Keratinocyte (primary cell): ENCODE measurements at places on chromosomes 6 and 20. TPM values are rescaled to one million over a fixed set of nuclear protein-coding genes. Genes with fewer than 3 reads are reported as not detected.

DNA sequence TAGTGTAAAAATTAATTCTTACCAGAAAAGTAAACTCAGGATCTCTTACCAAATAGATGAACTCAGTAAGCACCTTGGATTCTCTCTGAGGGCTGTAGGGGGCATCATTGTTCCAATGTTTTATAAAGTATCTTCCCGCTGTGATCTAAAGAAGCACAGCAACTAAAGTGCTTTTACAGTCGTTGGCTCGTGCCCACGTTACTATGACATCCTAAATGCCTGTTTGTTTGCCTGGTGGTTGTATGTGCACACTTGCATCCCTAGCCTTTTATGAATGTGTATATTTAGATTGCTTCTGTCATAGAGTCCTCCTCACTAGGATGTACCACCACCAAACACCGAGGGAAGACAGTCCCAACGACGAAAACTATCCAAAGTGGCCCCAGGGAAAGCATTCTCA lies 34.5 kb downstream of the SLX4IP start:
- no peak for DNase-seq
- H3K36me3 ChIP-seq: no peaks in the 10 kb centered on the region
- peaks cover 6% of the 10 kb centered on the region for H3K4me1 ChIP-seq
- no peak overlapping the region for H3K4me3 ChIP-seq
- H3K27ac ChIP-seq: peak overlapping the region; percentile 51

GRCh38 chr20:14049111-14049510 lies 53.8 kb downstream of the MACROD2 start:
- no peaks in the 10 kb centered on the region for H3K36me3 ChIP-seq
- DNase-seq: no peak
- no peak overlapping the region for H3K4me3 ChIP-seq
- no peaks in the 10 kb centered on the region for H3K27me3 ChIP-seq

DNA sequence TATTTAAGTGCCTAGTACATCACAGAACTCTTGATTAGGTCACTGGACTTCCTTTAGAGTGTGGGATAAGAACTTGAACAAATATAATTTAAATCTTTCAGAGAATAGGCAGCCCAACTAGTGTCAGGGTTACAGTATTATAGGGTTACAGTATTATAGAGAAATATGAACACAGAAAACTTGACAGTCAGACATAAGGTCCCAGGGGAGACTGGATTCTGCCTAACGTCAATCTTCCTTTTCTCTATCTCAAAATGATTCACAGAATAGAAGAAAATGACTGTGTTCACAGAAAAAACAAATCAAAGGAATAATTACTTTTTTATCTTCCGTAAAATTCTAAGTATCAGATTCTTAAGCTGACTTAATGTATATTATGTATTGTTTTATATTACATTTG lies 623.8 kb downstream of the HTR1B start:
- H3K4me3 ChIP-seq: no peak overlapping the region
- no peak overlapping the region for H3K27ac ChIP-seq
- no peak for DNase-seq
- H3K4me1 ChIP-seq: peaks cover 3% of the 10 kb centered on the region
- H3K36me3 ChIP-seq: no peaks in the 10 kb centered on the region

The AK9 gene
- 0.94 to 1.8 TPM (median 1.2 TPM) in 3 replicates for polyA plus RNA-seq

- no peak overlapping the region for H3K27ac ChIP-seq
- peaks cover 63% of the 10 kb centered on the region for H3K36me3 ChIP-seq
- H3K4me3 ChIP-seq: no peak overlapping the region
- H3K4me1 ChIP-seq: no peaks in the 10 kb centered on the region
- no peak for DNase-seq
Observed at GRCh38 chr20:45952861-45953260, 18.4 kb downstream of the PCIF1 start.

The B3GAT2 gene
- polyA plus RNA-seq: 0.01 TPM in 1 of 3 replicates, not detected in the others

- H3K36me3 ChIP-seq: no peaks in the 10 kb centered on the region
- H3K27me3 ChIP-seq: no peaks in the 10 kb centered on the region
- H3K4me1 ChIP-seq: peaks cover 34% of the 10 kb centered on the region
- no peak overlapping the region for H3K4me3 ChIP-seq
- no peak for DNase-seq
- peak overlapping the region; percentile 66 for H3K27ac ChIP-seq
Observed at GRCh38 chr6:26305641-26305969, 59.4 kb upstream of the BTN3A2 start.

The MAFB gene
- polyA plus RNA-seq: 0.70 to 3.9 TPM (median 1.7 TPM) in 3 replicates

The SIRPG gene
- 0.04 to 0.17 TPM in 2 of 3 replicates, not detected in the other for polyA plus RNA-seq

- H3K27me3 ChIP-seq: no peaks in the 10 kb centered on the region
- no peak overlapping the region for H3K27ac ChIP-seq
- DNase-seq: no peak
- peaks cover 54% of the 10 kb centered on the region for H3K4me1 ChIP-seq
- H3K36me3 ChIP-seq: peaks cover 3% of the 10 kb centered on the region
- H3K4me3 ChIP-seq: no peak overlapping the region
Observed at GRCh38 chr20:1939270-1939595, 44.0 kb downstream of the SIRPA start.

DNA sequence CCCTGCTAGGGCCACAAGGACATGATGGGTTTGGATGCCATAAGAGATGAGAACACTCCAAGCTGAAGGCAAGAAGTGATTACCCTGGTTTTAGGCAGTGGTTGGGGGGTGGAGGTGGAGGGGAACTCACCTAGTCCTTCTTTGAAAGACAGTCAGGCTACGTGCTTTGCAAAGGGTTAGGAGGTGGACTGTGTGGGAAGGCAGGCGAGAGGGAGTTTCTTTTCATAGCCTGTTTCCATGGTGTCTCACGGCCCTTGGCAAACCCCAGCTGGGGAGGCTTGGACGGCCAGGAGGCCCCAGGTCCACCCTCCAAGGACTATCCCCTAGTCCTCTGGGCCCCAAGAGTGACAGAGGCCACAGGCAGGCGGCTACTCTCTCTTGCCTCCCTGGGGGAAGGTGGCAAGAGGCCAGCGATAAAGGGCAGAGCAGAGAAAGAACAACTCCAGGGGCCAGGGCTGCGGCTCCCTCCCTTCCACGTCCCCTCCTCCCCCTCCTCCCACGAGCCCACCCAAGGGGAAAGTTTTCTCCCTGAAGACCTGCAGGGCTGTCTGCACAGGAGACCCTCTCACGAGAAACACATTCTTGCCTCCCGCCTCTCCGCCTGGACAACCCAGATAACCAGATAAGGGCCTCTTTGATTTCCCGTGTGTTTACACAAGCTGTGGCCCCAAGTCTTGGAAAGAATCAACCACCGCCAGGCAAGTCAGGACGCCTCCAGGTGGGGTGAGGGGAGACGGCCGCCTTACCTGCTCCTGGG lies 74.4 kb downstream of the NOL4L start:
- H3K36me3 ChIP-seq: no peaks in the 10 kb centered on the region
- H3K4me3 ChIP-seq: no peak overlapping the region
- DNase-seq: no peak
- peaks cover 13% of the 10 kb centered on the region for H3K27me3 ChIP-seq
- H3K27ac ChIP-seq: no peak overlapping the region

The EDN1 gene
- 17.2 to 19.7 TPM (median 18.0 TPM) in 3 replicates for polyA plus RNA-seq

DNA sequence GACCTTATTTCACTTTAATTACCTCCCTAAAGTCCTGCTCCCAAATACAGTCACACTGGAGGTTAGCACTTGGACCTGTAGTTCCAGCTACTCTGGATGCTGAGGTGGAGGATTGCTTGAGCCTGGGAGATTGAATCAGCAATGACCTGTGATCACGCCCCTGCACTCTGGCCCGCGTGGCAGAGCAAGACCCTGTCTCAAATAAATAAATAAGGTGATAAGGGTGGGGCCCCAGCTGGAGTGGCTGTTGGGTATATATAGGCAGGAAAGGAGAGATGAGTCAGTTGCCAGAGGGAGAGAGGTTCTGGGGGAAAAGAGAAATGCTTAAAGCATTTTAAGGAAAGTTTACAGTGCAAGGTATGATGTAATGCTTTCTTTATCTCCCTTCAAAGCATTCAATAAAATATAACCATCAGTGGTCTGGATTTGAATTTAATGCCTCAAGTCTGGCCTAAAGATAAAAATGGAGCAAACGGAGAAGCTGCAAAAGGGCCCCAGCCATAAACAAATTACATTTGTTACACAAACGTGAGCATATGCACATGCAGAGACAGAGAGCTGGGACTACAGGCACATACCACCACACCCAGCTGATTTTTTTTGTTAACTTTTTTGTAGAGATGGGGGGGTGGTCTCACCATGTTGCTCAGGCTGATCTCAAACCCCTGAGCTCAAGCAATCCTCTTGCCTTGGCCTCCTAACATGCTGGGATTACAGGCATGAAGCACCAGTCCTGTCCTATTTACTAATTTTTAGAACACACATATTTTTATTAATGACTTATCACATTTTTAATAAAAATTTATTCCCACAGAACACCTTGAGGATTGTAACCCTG lies 6.1 kb upstream of the PM20D2 start:
- H3K4me1 ChIP-seq: peaks cover 3% of the 10 kb centered on the region
- H3K36me3 ChIP-seq: no peaks in the 10 kb centered on the region
- no peak overlapping the region for H3K4me3 ChIP-seq
- H3K27ac ChIP-seq: no peak overlapping the region
- H3K27me3 ChIP-seq: no peaks in the 10 kb centered on the region

GRCh38 chr6:46876126-46876525 lies 45.6 kb downstream of the ADGRF5 start:
- H3K27me3 ChIP-seq: no peaks in the 10 kb centered on the region
- peaks cover 17% of the 10 kb centered on the region for H3K4me1 ChIP-seq
- no peak overlapping the region for H3K4me3 ChIP-seq
- no peak overlapping the region for H3K27ac ChIP-seq
- H3K36me3 ChIP-seq: no peaks in the 10 kb centered on the region

DNA sequence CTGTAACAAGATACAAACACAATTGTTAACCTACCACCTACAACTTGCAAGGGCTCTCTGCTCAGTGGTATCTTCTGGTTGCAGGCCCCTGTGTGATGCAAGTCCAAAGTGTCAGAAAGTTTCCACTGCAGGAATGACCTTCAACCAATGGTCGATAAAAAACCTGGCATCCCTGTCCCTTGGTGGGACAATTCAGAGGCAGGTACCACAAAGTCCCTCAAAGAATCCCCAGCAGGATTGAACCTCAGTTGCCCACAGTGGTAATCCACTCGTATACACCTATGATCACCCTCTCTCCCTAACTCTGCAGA lies 15.9 kb downstream of the GLO1 start:
- H3K4me1 ChIP-seq: no peaks in the 10 kb centered on the region
- H3K27ac ChIP-seq: no peak overlapping the region
- DNase-seq: no peak
- no peaks in the 10 kb centered on the region for H3K27me3 ChIP-seq

DNA sequence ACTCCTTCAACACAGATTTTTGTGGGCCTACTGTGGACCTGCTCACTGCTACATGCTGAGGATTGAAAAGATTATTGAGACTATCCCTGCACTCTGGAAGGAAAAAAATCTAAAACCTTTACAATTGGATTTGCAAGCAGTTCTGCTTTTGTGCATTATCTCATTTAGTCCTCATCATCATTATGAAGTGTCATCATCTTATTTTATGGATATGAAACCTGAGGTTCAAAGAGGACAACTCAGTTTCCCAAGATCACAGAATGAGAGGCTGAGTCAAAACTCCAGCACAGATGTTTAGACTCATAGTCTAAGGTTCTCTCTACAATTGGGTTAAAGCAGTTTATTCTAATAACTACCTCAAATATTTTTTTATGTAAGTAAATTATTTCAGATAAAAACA lies 160.2 kb upstream of the MARCKS start:
- no peak overlapping the region for H3K27ac ChIP-seq
- no peak for DNase-seq
- no peaks in the 10 kb centered on the region for H3K27me3 ChIP-seq
- H3K4me3 ChIP-seq: no peak overlapping the region
- H3K4me1 ChIP-seq: peaks cover 22% of the 10 kb centered on the region

- no peaks in the 10 kb centered on the region for H3K27me3 ChIP-seq
- H3K4me1 ChIP-seq: peaks cover 13% of the 10 kb centered on the region
- no peak overlapping the region for H3K4me3 ChIP-seq
- H3K27ac ChIP-seq: no peak overlapping the region
Observed at GRCh38 chr20:25619514-25619913, 4.3 kb downstream of the NANP start.

- H3K27me3 ChIP-seq: no peaks in the 10 kb centered on the region
- no peaks in the 10 kb centered on the region for H3K36me3 ChIP-seq
Observed at GRCh38 chr6:52377538-52378221, 15.7 kb downstream of the PAQR8 start.

GRCh38 chr6:13260831-13261230 lies 67.5 kb downstream of the TBC1D7 start:
- no peak for DNase-seq
- no peak overlapping the region for H3K27ac ChIP-seq
- no peaks in the 10 kb centered on the region for H3K36me3 ChIP-seq
- no peaks in the 10 kb centered on the region for H3K27me3 ChIP-seq
- no peaks in the 10 kb centered on the region for H3K4me1 ChIP-seq

The TDP2 gene
- polyA plus RNA-seq: 21.5 to 39.8 TPM (median 24.2 TPM) in 3 replicates

- H3K4me3 ChIP-seq: no peak overlapping the region
- H3K4me1 ChIP-seq: no peaks in the 10 kb centered on the region
- H3K36me3 ChIP-seq: no peaks in the 10 kb centered on the region
- H3K27ac ChIP-seq: no peak overlapping the region
- peaks cover 21% of the 10 kb centered on the region for H3K27me3 ChIP-seq
Observed at GRCh38 chr6:44556046-44556445, 168.5 kb downstream of the CDC5L start.

DNA sequence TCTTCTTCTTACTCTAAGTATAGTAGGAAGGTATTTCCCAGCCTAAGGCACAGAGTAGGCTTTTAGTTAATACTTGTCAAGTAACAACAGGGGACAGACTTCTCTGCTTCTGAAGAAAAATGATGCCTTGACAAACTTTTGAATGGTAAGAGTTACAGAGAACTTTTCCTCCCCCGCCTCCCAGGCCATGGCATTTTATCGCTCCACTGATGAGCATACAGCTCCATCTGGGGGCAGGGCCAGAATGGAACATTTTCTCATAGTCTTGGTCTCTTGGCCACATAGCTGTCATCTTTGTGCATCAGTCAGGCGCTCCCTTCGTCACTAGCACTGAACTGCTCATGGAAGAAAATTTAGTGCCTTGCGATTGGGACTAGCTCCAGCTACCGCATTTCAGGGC lies 1066.8 kb upstream of the CITED2 start:
- H3K36me3 ChIP-seq: no peaks in the 10 kb centered on the region
- peaks cover 20% of the 10 kb centered on the region for H3K4me1 ChIP-seq
- DNase-seq: no peak
- no peak overlapping the region for H3K4me3 ChIP-seq
- no peak overlapping the region for H3K27ac ChIP-seq

- no peaks in the 10 kb centered on the region for H3K27me3 ChIP-seq
- no peak overlapping the region for H3K27ac ChIP-seq
- no peaks in the 10 kb centered on the region for H3K36me3 ChIP-seq
- DNase-seq: no peak
Observed at GRCh38 chr6:50966986-50967385, 148.3 kb downstream of the TFAP2B start.
